ENCODE measurements at places on chromosomes 3 and 15.

GRCh38 chr3:152857082-152857481 lies 22.2 kb downstream of the P2RY1 start:
- DNase-seq = no peak

- no peak for DNase-seq
Observed at GRCh38 chr3:114447545-114447944, 153.7 kb downstream of the TIGIT start.

DNA sequence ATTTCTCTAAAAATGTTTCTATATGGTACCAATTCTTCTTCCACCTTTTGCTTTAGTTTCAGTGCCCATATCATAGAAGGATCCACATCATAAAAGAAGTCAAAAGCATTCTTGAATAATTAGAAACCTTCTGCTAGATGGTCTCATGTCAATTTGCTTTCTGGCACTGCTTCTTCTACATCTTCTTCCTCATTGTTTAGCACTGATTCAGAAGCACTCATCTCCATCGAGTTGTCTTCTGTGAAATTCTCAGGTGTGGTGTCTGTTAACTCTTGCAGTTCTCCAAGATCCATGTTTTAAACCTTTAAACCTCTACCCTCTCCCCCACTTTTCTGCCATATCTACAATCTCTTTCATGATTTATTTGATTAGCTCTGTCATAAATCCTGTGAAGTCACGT lies 154.8 kb downstream of the WDR76 start:
- no peak for DNase-seq

- DNase-seq = no peak
Observed at GRCh38 chr15:68776477-68777270, 44.0 kb downstream of the ANP32A start.

GRCh38 chr3:175338775-175339535 lies 479.8 kb downstream of the NAALADL2 start:
- DNase-seq = no peak

GRCh38 chr3:152595975-152596821 lies 238.7 kb upstream of the P2RY1 start:
- no peak for DNase-seq

DNA sequence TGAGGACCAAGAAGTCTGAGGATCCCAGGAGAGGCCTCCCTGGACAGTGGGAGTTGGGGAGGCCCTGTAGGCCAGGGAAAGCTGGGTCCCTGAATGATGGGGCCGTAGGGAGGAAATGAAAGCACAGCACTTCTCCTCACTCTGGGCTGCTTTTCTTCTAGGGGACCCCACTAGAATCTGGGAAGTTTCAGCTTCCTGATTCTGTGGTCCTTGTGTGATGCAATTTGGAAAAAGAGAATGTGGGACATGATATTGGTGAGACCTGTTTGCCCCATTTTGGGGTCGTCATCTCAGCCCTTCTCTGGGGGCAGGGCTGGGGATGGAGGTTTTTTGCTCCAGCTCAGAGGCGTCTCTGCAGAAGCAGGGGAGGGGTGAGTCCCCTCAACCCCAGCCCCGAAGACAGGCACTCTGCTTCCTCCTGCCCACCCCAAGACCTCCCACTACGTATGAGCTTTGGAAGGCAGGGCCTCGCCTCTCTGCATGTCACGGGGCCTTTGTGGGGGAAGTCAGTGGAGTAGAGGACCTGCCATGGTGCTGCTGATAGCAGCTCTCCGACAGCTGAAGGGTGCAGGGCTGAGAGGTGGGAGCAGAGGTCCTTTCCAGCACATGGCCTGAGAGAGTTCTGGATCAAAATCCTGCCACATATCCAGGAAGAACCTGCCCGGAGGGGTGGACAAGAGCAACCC lies 1.5 kb upstream of the SNX22 start:
- DNase-seq = no peak

GRCh38 chr15:91704343-91704742 lies 149.2 kb upstream of the SLCO3A1 start:
- DNase-seq = no peak

DNA sequence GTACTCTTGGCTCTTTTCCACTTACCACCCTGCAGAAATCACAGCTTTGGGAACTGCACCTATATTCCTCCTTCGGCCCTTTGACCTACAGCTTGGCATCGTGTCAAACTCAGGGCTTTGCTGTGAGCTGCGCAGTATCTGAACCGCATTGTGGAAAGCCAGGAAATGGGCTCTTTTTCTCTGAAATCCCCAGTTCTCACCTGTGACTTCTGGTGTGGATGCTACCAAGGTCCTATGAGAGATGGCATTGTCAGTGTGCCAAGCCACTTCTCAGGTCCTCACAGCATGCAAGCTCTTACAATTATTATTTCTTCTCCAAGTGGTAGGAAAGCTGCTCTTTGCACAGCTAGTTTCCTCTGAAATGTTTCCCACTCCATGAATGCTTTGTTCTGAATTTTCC lies 450.6 kb upstream of the TBL1XR1 start:
- no peak for DNase-seq

DNA sequence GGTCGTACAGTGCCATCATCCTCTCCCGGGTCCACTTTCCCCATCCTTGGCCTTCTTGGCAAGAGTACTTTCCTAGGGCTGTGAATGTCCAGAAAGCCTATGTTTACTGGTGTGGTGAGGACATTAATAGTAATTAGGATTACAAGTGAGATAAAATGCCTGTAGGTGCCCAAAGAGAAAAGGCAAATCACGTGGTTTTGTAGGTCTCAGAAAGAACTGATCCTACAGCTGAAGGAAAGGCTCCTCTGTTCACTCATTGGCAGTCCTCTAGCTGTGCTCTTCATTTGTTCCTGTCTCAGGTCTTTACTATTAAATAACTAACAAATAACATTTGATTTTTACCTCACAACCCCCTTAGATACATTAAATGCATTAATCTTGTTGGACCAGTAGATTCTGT lies 220.1 kb upstream of the CBLB start:
- DNase-seq = no peak

DNA sequence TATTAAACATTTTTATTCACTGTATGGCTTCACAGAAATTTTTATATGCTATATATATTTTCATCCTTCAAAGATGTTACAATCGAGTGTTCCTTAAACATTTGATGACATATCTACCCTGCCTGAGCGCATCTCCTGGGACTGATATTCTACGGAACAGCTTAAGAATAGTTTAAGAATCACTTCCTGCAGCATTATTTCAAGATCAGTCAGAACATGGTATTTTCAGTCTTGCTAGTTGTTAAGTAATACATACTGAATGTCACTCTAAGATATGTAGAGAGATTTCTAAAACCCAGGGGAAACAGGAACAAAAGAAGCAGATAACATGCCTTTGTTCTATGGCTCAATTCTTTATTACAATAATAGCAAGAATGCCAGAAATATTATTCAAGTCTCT lies 8.7 kb downstream of the COL8A1 start:
- DNase-seq = no peak

DNA sequence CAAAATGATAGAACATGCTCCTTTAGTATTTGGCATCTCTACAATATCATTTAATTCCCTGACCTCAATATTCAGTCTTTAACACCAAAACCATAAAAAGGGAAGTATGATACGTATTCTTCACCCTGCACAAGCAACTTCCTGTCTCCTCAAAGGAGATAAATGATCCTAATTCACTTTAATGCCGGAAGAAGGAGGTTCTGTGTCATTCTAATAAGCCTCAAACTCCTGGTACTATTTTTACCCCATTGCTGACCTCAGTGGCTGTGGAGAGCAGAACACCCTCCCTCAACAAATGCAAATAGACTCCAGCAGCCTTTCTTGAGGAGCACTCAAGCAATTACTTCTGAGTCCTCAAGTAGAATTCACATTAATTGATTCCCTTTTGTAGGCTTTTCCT lies 173.3 kb downstream of the TMEM108 start:
- DNase-seq = no peak

DNA sequence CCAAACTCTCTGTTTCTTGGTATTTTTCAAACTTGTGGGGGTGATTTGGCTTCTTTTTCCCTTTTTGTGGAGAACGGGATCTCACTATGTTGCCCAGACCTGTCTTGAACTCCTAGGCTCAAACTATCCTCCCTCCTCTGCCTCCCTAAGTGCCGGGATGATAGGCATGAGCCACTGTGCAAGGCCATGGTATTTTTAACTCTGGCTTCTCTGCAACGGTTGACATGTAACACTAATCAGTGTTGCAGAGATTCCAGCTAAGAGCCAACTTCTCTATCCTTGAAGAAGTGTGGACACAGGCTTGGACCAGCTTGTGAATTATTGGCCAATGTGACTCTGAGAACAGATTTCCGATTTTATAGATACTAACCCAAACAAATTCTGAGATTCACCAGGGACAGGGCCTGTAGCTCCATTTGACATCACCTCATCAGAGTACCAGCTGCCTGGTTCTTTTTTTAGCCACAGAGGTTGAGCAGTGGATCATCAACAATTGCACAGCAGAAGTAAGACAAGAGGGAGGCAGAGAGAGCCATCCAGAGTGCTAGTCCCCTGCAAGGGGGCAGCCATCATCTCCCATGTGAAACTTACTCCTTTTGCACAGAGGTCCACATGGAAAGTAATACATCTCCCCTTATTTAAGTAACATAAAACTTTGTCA lies 98.1 kb upstream of the SYNPR start:
- no peak for DNase-seq

DNA sequence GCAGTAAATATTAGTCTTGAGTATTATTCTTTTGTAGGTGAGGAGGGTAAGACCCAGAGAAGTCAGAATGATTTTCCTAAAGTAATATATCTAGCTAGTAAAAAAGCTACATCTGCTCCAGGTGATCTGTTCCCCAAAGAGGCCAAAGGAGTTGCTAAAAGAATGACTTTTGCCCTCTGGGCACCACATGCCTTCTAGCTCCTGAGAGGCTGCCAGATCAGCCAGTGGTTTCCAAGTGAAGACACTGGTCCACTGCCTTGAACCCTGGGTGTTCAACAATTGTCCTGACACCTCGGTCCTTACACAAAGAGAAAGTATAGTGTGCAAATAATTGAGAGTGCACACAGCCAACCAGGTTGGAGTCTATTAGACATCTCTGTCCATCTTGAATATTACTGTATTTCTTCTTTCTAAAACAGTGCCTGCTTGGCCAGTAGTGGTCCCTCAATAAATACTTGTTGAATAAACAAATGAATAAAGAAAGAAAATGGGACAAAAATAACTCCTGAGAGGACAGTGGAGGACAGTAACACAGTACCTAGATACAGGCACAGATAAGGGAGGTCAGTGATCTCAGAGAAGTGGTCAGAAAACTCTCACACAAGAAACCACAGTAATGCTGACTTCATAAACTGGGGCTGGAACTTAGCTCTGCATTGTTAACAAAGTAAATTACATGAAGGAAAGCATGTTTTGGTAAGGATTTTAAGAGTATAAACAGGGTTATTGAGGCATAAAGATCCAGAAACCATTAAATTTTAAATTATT lies 56.6 kb upstream of the CSTA start:
- no peak for DNase-seq
